Right ventricle myocardium superior (tissue), 1 donor: ENCODE measurements at places on chromosomes 1 and 21.

- no peak for DNase-seq
Measured at GRCh38 chr1:229380536-229381160, 37.8 kb upstream of the CCSAP start.

DNA sequence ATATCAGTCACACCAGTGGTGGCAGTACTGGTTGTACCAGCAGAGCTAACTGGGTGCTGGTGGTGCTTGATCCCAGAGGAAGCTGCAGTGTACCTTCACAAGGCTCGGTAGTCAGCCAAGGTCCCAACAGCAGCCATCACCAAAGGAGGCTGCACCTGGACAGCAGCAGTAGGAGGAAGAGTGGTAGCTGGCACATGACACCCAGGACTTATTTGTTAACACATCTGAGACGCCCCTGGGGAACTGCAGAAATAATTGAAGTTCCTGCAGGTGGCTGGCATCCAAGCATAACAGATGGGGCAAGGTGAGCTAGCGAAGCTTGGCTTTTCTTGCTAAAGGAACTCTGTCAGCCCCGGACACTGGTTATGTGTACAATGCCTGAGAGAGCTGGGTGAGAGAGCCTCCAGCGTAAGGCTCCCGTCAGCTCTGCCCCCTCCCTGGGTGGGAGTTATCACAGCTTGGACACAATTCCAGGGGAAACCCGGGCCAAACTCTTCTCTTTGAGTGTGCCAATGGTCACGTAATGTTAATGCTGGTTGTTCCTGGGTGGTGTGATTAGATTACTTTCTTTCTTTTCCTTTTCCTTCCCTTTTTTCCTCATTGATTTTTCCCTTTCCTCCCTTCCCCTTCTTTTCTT, 29.1 kb upstream of the PARP1 start:
- DNase-seq = no peak

DNA sequence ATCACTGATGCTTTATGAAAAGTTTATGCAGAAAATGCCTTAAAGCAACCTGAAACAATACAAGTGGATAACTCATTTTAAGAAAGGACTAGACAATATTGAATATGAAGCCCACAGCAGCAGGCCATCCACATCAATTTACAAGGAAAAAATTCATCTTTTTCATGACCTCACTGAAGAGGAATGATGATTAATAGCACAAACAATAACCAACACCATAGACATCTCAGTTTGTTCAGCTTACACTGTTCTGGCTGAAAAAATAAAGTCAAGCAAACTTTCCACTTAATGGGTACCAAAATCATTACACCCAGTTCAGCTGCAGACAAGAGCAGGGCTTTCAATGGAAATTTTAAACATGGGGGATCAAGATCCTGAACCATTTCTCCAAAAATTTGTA, 380.6 kb upstream of the NEGR1 start:
- no peak for DNase-seq

DNA sequence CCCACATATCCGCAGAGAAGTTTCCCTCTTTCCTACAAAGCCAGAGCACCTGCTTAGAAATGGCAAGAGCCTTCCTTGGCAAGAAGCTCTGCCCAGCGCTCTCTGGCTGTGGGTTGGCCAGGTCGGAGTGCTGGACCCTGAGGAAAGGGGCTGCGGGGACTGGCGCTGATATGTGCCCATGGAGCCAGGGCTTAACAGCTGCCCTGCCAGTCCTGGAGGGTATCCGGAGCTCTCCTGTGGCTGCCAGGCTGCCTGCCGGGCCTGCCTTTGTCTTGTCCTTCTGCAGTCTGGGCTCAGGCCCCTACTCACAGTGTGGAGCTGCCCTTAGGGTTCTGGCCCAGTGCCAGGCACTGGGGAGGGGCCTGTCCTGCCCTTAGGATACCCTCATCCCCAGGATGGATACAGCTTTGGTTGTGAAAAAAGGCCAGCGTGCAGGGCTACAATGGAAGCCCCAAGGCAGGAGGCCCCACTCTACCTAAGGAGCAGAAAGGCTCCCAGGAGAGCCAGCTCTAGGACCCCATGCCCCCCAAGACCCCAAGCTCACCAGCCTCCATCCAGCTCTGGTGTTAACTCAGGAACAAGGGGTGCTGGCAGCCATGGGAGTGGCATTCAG, 43.4 kb downstream of the KIAA1614 start:
- DNase-seq = no peak

DNA sequence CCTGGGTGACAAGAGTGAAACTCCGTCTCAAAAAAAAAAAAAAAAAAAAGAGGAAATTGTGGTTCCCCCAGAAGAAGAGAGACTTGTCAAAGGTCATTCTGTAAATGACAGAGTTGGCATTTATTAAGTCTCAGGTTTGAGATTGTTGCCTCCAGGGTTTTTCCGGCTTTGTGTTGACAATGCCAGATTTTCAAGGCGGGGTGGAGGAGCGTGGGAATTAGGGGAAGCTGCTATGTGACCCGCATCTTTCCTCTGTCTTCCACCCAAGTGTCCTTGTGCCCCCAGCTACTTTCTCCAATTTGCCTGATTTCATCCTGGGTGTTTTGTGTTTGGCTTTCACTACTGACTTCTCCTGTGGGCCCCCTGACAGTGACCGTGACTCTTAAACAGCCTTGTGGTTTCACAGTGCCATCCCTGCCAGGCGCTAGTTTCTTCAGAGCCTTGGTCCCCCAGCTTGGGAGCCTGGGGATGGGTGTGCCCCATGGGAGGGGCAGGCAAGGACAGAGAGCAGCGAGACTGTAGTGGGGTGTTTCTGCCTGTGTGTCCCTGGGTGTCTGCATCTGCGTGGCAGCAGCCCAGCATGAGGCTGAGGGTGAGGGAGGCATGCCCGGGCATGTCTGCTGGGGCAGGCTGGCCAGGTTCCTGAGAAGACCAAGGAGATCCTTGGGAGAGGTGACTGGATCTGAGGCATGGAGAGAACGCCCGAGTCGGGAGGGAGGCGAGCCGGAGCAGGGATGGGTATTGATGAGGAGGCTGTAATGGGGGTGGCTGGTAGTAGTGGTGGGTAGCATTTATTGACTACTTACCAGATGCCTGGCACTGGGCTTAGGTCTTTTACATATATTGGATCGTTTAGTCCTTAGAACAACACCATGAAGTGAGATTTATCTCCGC, 46.3 kb downstream of the IER5 start:
- peak; percentile 60 for DNase-seq

DNA sequence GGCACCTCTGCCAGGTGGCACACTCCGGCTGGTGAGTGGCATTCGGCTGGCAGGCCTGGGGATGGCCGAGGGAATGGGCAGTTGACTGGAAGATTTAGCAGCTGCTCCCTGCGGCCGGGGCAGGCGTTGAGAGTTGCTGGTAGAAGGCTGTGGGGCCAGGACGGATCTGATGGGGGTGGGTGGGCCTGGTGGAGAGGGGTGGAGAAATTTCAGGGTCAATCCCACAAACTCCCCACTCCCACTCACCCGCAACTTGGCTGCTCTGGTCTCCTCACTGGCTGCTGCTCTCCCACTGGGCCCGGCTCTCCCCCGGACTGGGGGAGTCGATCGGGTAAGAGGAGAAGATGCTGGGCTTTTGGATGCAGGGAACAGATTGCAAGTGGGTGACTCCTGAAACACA, 2.1 kb downstream of the PSRC1 start:
- DNase-seq = no peak

GRCh38 chr1:178486100-178487069, 10.4 kb downstream of the CLEC20A start:
- no peak for DNase-seq

DNA sequence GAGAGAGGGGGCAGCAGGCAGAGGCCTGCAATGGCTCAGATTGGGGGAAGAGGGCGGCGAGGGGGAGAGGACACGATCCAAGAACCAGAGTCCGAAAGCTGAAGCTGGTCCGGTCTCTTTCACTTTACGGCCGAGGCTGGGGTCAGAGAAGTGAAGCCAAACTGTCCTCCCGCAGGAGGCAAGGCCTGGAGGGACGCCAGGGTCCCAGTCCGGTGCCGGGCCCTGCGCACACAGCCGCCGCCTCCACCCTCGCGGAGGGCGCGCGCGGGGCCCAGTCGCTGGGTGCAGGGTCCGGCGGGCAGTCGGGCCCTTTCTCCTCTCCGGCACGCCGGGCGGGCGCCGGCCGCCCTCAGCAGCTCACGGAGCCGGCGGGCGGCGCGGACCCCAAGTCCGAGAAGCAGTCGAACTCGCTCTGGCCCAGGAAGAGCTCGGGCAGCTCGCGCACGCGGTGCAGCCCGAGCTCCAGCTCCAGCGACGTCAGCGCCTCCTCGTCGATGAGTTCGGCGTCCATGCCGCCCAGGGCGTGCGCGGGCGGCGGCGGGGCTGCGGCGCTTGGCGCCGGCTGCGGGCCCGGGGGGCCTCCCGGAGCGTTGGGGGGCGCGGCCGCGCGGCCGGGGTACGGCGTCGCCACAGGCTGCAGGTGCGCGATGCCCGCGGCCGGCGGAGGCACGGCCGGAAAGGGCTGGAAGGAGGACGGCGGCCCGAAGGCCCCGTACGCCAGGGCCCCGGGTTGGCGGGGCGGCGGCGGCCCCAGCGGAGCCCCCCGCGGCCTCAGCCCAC, 749 bp downstream of the CITED4 start:
- peak; percentile 63 for DNase-seq

DNA sequence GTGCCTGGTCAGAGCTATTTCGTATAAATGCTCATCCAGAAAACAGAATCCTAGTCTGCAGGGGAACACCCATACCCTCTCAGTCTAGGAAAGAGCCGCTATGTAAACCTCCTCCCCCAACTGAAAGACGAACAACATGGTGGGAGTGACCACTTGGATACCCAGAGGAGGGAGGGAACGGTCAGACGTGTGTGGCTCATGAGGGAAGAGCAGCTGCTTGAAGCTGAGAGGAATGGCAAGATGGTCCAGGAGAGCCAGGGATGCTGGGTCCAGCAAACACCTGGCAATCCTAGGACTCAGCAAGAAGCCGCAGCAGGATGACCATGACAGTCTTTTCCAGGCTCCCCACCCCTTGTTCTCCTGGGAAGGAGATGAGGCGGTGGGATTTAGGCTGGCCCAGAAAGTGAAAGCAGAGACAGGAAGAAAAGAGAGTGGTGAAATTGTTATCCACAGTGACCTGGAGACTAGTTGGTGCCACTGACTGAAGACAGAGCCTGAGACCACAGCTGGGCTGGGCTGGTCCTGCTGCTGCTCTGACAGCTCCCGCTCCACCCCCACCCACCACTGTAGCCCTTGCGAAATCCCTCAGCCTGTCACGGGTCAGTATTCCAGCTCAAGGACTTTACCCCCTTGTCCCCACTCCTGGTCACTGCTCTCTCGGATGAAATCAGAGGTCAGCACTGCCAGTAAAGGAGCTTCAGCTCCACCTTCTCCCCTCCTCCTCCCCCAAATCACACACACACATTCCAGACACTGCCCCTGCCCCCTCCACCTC, 3.6 kb downstream of the CERS2 start:
- peak; percentile 89 for DNase-seq
